NCI-H2107 (cell line): ENCODE measurements at places on chromosomes 7 and 10.

DNA sequence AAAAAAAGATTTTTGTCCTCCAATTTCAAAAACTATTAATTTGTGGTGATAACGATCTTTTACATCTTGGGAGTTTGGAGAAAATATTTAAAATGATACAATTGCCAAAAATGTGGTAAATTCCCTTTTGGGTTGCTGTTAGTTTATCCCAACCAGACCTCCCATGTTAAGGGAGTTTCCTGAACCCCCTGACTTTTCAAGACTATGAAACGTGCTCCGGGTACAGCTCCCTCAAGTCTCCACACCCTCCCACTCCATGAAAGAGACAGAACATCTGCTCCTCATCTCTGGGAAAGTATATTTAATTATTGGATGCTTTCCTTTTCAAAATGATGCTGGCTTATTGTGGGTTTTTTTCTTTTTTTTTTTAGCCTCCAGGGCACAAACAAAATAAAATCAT lies 534.6 kb upstream of the NRP1 start:
- DNase-seq = no peak

DNA sequence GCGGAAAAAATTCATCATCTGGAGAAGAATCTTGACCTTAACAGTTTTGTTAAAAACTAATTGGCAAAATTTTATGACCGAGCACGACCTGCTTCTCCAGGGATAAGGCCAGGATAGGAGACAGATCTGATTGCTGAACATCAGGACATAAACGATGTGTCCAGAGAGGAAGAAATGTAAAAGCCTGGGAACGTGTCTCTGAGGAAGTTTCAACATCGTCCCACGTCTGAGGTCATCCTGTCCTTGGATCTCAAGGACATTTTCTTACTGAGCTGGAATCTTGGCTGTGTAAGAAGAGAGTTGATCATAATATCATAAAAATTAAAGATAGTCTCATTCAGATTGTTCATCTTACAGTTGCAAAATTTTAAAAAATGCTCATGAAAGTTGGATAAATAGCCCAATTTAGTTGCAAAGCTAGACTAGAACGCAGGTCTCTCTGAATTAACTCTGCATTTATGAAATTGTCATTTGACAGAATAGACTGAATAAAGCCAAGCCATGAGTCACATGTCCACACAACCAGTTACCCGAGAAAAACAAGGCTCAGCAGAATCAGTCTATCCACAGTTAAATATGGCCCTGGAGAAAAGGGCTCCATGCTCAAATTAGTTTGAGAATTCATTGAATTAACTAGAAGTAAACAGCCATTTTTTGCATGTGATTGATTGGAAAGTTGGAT lies 120.0 kb upstream of the EGFR start:
- DNase-seq = no peak

GRCh38 chr7:86130268-86130667 lies 513.4 kb upstream of the GRM3 start:
- no peak for DNase-seq

DNA sequence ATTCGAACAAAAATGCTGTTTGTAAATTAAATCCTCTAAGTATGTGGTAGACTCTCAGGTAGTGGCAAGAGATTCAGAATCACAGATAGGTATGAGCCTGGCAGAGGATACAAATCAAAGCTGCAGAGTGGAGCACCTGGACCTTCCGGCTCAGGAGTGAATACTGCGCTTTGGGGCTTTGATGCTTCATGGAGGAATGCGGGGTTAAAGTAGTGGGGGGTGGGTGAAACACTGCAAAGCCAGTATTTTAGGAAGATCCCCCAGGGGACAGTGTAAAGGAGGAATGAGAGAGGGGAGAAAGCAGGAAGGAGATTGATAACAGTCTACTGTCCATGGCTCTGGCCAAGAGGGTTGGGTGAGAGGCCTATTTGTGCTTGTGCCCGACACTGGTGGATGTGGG lies 43.2 kb downstream of the CREB5 start:
- DNase-seq = no peak

GRCh38 chr7:130941322-130942210 lies 207.6 kb upstream of the KLF14 start:
- no peak for DNase-seq
